ENCODE measurements at places on chromosomes 2 and 18.

DNA sequence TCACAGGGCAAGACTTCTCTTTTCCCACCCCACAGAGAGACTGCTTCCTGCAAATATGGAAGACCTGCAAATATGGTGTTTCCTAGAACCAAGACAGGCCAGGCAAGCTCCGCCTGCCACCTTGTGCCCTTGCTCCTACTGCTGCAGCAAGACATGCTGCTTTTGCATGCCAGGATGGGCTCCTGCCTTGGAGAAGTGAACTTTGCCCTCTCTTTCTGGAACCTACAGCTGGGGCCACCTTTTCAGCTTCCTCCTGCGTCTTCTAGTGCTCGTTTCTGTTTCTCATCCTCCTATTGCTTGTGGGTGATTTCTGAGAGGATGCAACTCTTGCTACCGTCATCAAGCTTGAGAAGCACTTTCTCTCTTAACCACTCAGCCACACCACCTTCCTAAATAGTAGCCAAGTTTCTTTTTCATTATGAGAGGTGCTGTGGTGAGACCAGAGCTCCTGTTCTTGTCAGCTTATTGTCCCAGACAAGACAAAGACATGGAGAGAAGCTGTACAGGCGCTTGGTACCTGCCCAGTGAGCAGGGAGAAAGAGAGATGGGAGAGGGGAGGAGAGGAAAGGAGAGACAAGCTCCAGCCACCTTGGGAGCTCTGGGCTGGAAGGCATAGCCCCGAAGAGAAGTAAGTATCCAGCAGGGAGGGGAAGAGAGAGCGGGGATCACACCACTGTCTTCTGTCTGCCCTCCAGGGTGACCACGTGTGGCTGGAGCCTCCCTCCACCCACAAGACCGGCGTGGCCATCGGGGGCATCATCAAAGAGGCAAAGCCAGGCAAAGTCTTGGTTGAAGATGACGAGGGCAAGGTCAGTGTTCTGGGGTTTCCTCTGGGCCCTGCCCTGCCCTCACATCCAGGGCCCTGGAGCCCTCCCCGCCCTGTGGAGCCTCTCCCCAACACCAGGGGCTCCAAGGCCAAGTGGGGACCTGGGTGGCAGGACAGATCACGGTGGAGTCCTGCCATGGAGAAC, 28.3 kb downstream of the MYO7B start:
- DNase-seq = no peak

- peak; percentile 30 for DNase-seq
These were observed 112.2 kb upstream of the PXDN start for GRCh38 chr2:1856475-1856874.

GRCh38 chr2:127678531-127678930, 3.2 kb upstream of the LIMS2 start:
- no peak for DNase-seq

GRCh38 chr2:202090530-202090929, 17.5 kb downstream of the KIAA2012 start:
- no peak for DNase-seq

DNA sequence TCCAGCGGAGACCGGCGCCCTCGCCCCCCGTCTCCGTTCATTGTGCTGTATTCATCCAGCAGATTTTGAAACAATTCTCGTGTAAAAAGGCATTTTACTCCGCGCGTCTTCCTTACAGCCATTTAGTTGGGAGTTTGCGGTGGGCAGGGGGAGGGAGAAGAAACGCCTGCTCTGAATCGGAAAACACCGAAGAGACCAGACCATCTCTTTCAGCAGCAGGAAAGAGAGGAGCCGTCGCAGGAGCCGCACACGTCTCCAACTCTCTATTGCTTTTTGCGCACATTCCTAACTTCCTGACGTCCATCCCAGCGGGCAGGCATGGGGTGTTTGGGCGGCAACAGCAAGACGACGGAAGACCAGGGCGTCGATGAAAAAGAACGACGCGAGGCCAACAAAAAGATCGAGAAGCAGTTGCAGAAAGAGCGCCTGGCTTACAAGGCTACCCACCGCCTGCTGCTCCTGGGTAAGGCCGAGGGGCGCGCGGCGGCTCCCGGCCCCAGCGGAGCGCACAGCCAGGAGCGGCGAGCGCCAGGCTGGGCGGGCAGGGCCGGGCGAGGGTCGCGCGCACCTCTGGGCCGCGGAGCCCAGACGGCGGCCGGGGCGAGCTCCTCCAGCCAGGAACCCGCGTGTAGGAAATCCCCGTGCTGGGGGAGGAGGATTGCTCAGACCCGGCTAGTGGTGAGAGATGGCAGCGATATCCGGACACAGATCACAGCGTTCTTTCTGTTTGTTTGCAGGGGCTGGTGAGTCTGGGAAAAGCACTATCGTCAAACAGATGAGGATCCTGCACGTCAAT, 63.2 kb downstream of the GNAL start:
- no peak for DNase-seq

DNA sequence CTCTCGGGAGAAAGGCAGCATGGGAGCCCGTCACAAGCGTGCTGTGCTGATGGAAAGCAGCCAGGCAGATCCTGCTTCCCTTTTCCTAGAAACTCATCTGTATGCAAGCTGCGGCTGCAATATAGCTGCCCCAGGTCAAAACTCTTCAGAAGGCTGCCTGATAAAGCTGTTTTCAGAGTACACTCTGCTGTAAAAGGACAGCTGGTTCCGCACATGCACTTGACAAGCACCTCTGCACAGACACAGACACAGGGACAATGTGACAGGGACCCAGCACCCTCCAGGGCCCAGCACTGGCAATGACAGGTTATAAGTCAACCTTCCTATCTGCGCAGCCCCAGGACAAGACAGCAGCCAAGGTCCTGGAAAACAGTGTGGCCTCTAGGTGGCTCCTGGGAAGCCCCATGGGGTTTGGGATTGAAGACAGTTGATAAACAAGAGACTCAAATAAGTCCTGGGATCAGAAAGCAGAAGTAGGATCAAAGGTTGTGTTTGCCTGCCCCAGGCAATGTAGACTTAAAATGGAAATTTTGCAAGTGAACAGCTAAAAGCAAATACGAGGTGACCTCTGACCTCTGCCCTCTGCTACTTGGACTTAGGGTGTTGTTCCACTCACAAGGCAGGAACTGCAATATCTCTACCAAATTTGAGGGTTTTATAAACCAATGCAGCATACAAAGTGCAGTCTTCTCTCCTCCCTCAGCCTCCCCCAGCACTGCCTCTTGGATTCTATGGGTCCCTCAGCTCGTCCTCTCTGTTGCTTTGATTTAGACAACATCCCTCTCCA, 16.9 kb downstream of the SLC66A2 start:
- no peak for DNase-seq

DNA sequence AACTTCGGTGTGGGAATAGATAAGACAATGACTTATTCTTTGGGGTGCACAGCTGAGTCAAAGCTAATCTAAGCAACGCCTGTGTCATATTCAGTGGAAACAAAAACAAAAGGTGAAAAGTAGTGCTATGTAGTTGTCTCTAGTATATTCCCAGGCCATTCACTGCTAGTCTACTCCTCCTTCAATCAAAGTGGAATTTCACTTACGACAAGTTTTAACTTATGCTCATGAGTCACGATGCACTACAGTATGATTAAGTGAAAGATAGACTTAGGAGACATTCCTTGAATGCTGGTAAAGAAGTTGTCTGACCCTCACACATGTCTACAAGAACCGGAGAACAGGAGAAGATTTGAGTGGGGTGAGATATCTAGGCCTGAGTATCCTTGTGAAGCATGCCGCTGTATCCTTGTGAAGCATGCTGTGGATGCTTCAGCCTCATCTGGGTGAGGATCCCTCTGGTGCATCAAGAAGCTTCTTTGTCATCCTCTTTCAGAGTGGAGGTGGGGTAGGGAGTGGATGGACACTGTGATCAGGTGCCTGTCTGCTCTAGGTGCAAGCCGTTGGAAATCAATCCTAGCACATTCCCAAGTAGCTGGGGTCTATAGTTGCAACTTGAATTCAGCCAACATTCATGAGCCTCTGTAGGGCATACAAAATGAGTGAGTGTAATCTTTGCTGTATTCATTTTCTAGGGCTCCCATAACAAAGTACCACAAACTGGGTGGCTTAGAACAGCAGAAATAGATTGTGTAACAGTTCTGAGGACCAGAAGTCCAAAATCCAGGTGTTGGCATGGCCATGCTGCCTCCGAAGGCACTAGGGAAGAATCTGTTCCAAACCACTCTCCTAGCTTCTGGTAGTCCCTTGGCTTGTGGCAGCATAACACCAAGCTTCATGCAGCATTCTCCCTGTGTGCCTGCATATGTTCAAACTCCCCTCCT, 173.5 kb upstream of the FN1 start:
- DNase-seq = no peak

DNA sequence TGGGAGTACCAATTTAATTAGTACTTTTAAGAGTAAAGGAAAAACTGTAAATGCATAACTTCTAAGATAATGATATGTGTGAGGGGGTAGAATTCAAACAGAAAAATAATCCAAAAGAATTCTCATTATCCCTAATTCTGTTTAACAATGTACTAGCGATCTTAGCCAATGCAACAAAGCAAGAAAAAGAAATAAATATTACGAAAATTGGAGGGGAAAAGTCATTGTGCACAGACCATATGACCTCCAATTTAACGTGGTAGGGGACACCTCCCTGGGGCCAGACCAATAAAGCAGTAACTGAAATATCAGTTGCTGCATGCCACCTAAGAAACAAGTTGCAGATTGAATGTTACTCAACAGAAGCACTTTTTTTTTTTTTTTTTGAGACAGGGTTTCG, 25.9 kb upstream of the PEX13 start:
- DNase-seq = no peak

DNA sequence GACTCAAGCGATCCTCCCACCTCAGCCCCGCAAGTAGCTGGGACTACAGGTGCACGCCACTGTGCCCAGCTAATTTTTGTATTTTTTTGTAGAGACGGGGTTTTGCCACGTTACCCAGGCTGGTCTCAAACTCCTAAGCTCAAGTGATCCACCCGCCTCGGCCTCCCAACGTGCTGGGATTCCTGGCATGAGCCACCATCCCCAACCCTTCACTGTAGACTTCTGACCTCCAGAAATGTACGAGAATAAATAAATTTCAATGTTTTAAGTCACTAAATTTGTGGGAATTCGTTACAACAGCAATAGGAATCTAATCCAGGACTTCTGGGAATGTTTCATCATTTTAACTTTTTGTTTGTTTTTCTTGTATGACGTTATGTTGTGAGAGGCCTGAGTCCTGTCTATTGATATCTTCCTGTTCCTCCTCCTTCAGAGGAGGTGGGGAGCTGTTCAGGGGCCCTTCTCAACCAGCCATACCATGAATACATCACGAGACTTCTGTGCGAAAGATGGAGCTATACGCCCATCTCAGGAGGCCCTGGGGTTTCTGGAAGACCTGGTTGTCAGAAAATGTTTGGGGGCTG, 40.0 kb downstream of the TEX44 start:
- DNase-seq = no peak

GRCh38 chr2:51711766-51712165, 679.8 kb upstream of the NRXN1 start:
- no peak for DNase-seq

GRCh38 chr2:140392824-140393223, 1612.6 kb upstream of the NXPH2 start:
- DNase-seq = no peak

DNA sequence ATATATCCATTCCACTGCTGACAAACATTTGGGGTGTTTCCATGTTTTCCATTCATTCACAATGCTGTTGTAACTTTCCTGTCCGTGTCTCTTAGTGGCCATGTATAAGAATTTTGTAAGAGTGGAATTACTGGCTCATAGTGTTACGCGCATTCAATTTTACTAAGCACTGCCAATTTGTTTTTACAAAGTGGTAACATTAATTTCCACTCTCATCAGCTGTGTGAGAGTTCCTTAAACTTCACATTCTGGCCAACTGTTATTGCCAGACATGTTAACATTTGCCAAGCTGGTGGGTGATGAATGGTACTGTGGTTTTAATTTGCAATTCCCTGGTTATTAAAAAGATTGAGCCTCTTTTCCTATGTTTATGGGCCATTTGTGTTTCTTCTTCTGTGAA, 134.2 kb downstream of the DTNB start:
- no peak for DNase-seq

GRCh38 chr2:26469092-26469710, 8.7 kb downstream of the OTOF start:
- DNase-seq = peak; percentile 90

DNA sequence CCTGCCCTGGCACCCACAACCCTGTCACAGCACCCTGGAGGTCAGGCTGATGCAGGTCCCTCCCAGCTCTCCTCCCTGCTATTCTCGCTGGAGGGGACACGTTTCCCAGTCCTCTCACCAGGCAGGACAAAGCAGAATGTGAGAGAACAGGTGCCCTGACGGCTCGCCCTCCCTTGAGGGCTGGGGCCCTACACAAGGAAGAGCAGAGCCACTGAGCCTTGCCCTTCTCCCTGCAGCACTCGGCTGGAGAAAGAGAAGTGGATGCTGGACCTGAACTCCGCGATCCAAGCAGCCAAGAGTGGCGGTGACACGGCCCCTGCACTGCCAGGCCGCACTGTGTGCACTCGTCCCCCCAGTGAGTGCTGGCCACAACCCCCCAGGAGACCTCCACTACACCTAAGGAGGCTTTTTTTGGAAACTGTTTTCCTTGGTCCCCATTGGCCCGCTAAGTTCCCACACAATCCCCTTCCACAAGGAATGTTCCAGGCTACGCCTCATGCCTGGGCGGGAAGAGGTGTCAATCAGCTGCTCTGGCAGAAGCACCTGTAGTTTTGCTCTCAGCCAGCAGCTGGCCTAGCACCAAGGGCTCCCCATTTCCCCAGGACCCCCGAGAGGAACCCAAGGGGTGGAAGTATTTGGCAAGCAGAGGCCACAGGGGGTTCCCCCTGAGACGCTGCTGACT, 17.4 kb downstream of the STK25 start:
- DNase-seq = no peak

DNA sequence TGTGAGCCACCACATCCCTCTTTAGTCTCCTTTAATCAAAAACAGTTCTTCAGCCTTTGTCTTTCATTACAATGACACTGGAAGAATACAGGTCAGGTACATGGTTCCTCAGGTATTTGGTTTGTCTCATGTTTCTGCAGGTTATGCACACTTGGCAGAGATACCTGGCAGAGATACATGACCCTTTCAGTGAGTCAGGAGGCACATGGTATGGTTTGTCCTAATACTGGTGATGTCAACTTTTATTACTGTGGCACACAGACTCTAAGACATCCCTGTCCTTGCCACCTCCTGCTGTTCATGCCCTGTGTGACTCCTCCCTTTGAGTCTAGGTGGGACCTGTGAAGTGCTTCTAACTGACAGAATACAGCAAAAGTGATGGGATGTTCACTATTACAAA, 58.4 kb downstream of the SPIRE1 start:
- DNase-seq = no peak

GRCh38 chr2:72926811-72927465, 9.6 kb downstream of the EMX1 start:
- DNase-seq = no peak

- no peak for DNase-seq
These were observed 6.9 kb upstream of the POTEF start for GRCh38 chr2:130135692-130136541.
